Left hindlimb (tissue), 1 donor: ENCODE measurements at places on chromosomes 1 and 21.

DNA sequence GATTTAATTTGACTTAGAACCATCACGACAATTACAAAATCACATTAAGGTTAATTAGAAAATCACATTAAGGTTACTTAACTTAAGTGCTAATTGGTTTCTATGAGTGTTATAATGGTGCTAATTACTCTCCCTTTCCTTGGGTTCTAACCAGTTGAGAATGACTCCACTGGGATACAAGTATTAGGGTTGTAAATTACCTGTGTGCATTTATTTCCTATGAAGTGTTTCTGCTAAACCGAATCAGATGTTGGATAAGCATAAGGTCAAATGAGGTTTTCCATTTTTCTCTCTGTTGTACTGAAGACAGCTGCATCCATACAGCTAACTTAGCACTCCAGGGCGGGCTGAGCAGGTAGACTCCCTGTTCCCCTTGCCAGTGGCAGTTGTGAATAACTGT is 610.3 kb upstream of the TMPRSS15 start:
- DNase-seq = no peak

- DNase-seq = no peak
Observed at GRCh38 chr1:49102752-49103151, 326.1 kb upstream of the BEND5 start.

GRCh38 chr1:198929961-198930599 is 291.2 kb downstream of the PTPRC start:
- DNase-seq = no peak

- no peak for DNase-seq
Observed at GRCh38 chr1:229004066-229004833, 266.7 kb upstream of the RAB4A start.

DNA sequence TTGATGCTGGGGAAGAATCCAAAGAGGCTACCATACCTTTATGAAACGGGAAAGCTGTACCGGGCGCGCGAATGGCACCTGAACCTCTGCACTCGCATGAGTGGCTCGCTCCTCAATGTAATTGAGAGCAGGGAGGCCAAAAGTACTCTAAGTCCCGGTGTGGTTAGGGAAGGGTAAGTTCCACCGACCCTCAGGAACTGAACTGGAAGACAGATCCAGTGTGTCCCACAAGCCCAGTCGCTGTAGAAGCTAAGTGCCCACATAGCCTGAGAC is 1.0 kb downstream of the GATAD2B start:
- DNase-seq = no peak

- DNase-seq = no peak
Observed at GRCh38 chr1:206020393-206021007, 3.2 kb downstream of the CTSE start.

DNA sequence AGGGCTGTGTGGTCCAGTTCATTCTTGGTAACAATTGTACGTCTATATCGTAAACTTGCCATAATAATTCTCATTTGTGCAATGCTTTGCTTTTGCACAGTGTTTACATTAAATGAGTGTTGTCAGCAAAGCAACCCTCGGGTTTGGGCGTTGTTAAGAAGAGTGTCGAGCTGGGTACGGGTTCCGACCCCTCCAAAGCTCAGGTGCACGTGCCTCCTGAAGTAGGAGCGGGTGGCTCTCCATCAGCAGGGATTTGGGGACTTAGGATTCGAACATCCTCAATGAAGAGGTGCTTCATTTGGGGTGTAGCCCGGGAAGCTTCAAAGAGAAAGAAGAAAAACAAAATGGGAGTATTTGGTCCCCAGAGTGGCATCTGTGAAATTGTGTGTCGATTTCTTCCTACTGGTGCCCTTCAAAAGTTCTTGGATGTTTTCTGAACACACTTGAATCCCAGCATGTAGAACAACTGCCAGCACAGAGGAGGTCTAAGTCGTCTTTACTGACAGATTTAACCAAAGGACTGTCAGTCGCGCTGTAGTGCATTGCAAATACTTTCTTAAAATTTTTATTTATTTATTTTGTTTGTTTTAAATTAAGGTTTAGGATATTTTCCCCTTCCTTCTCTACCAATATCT is 1.1 kb downstream of the TRIM58 start:
- DNase-seq = no peak

- no peak for DNase-seq
Observed at GRCh38 chr1:153959454-153959853, 1.0 kb upstream of the CRTC2 start.

GRCh38 chr1:41765152-41765551 is 153.6 kb downstream of the HIVEP3 start:
- no peak for DNase-seq

DNA sequence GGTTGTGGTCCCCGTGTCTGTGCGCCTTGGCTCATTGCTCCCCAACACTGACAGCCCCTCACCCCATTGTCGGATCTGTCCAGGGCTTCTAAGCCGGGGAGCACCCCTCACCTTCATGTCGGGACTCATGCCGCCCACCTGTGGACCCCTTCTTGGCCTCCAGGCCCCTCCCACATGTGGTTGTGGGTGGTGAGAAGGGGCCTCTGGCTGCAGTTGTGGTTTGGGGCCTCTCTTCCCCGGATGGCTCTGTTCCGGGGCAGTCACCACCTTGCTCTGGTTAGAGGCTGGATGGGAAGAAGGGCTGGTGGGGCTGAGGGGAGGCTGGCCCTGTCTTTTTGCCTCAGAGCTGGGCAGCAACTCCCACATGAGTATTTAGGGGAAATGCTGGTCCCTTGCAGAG is 158.6 kb upstream of the C1orf174 start:
- DNase-seq = no peak

DNA sequence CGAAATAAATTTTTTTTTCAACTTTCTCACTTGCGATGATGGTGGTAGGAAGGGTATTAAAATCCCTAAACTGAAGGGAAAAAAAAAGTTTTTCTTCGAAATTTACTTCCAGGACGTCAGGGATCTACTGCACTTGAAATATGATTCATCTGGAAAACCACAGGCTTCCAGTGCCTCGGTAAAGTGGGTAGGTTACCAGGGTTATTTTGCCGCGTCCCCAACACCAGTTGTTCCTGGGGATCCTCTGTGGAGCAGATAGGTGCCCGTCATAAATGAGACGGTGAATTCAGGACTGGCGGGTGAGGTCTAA is 773 bp downstream of the RABIF start:
- no peak for DNase-seq

DNA sequence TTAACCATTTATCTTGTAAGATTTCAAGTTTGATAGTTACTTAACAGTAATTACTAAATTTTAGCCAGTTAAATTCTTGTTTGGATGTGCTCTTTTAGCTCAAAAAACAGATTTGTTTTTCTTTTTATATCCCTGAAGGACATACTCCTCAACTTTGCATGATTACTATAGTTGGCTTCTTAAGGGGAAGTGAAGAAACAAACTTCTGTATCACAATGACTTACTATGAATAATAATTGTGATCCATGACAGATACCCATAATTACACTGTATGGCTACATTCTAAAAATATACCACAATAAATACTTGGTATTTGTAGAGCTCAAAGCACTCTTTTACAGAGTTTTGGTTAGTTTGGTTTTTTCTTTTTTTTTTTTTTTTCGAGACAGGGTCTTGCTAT is 55.8 kb downstream of the IARS2 start:
- DNase-seq = no peak

DNA sequence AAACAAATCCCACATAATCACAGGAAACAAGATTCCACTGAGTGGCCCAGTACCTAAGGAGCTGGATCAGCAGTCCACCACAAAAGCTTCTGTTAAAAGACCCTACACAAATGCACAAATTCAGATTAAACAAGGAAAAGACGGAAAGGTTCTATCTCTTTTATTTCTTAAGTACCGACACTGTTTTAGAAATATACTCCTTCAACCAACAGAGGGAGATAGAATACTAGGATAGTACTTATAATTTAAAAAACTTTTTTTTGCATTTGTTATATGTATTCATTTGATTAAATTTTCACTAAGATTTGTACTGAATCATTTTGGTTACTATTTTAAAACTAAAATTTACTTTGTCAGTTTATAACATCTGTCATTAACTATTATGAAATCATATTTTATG is 12.5 kb downstream of the CDC7 start:
- DNase-seq = no peak

- DNase-seq = no peak
Observed at GRCh38 chr1:63342402-63342801, 20.0 kb downstream of the FOXD3 start.

GRCh38 chr1:211318576-211319280 is 7.9 kb upstream of the TRAF5 start:
- no peak for DNase-seq

- no peak for DNase-seq
Observed at GRCh38 chr1:238466459-238466858, 575.7 kb upstream of the ZP4 start.

DNA sequence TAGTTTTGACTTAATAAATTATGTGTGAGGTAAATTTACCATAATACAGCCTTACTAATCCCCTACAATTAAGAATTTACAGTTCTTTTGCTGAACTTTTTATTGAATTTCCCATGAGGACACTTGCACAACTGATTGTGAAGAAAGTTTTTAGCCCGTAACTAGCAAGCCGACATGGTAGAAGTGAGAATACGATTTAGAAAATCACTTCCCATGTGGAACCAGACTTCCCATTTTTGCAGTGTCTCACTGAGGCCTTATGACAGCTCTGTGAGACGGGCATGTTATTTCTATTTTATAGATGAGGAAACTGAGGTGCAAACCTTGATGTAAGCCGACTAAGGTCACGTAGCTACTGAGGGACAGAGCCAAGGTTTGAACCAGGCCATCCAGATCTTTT is 32.5 kb upstream of the LMO4 start:
- DNase-seq = no peak

- DNase-seq = no peak
Observed at GRCh38 chr1:207152792-207153468, 48.9 kb downstream of the C4BPA start.

DNA sequence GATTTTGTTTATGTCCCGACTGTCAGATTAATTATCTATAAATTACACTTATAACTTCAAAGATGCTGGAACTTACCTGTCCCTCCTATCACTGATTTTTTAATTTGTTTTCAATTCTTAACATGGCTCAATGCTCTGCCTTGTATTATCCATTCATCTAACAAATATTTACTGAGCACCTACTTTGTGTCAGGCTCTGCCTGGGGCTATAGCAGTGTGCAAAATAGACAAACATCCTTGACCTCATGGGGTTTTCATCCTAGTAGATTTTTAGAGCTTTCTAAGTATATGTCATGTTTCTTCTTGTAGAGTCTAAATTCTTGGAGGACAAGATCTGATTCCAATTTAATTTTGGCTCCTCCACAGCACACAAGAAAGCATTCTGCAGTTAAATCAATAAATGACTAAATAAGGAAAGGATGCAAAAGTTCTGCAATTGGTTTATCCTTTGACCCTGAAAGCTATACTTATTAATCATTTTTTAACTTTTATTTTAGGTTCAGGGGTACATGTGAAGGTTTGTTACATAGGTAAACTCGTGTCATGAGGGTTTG is 10.8 kb upstream of the SMYD2 start:
- no peak for DNase-seq

GRCh38 chr1:34645919-34646318 is 108.9 kb upstream of the GJB5 start:
- DNase-seq = no peak

- DNase-seq = no peak
Observed at GRCh38 chr1:94298861-94299260, 61.5 kb upstream of the ARHGAP29 start.

DNA sequence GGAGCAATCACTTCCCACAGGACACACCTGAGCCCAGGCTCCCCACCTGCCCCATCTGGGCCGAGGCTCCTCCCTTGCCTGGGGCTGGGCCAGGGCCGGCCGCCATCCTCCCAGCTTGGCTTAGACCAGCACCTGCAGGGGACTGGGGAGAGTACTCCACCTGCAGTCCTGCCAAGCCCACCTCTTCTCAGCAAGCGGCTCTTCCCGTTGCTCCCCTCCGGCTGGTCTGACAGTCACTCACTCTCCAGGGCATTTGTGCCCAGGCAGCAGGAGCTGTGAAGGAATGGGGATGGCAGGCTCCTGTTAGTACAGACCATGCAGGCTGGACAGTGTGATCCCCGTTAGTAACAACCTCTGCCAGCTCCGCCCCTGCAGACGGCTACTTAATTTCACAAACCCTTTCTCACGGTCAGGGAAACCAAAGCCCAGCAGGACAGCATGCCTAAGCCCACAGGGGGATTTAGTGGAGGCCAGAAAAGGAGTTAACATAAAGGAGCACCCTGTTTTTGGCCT is at the start of gene FYB2:
FYB2 (minus strand) TSS at position 18 of the 513 bp plus-strand sequence. CDS start 114 bp downstream, outside the sequence.
- no peak for DNase-seq

DNA sequence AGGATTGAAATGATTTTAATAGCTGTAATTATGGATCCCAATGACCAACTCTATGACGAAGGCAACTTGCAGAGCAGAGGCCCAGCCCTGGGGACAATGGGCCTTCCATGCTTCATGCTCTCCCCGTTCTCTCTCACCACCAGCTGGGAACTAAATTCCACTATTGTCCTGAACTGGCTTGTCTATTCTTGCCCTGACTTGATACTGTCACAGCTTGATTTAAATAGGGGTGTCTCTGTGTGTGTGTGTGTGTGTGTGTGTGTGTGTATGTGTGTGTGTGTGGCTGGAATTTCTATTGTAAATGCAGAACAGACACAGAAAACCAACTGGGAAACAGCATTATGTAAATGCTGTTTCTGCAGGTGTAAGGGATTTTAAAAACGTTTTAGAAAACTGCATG is 57.0 kb downstream of the SLC22A15 start:
- no peak for DNase-seq

GRCh38 chr1:245822996-245823395 is 668.2 kb downstream of the KIF26B start:
- no peak for DNase-seq

GRCh38 chr1:233033361-233033760 is 83.0 kb downstream of the NTPCR start:
- no peak for DNase-seq

GRCh38 chr1:39195166-39196111 is 9.1 kb upstream of the MACF1 start:
- no peak for DNase-seq

DNA sequence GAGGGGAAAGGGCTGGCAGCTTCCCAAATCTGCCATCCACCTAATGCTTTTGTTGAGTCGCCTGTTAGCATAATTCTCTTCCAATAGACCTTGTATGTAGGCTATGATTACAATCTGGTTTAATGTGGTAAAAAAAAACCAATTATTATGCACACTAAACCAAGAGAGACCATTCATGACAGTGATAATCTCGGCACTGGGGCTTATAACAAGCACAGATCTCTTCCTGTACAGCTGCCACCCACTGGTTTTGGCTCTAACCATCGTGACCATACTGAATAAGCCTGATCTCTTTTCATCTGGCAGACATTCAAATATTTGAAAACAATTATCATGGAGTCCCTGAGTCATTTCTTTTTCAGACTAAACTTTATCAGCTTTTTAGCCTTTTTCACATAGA is 12.0 kb upstream of the SYT14 start:
- no peak for DNase-seq

DNA sequence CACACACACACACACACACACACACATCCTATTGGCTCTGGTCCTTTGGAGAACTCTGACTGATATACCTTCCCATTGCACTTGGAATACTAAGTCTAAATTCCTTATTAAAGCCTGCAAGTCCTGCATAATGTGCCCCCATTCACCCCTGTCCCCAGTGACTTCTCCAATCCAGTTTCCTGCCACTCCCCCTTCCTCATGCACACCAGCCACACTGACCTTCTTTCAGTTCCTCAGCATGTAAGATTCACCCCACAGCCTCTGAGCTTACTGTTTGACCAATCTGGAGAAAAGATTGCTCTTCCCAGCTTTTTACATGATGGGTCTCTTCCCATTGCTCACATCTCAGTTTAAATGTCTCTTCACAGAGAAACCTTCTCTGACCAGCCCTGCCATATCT is 146.6 kb downstream of the TBX15 start:
- DNase-seq = no peak
